ENCODE measurements at places on chromosomes 6 and 20.

DNA sequence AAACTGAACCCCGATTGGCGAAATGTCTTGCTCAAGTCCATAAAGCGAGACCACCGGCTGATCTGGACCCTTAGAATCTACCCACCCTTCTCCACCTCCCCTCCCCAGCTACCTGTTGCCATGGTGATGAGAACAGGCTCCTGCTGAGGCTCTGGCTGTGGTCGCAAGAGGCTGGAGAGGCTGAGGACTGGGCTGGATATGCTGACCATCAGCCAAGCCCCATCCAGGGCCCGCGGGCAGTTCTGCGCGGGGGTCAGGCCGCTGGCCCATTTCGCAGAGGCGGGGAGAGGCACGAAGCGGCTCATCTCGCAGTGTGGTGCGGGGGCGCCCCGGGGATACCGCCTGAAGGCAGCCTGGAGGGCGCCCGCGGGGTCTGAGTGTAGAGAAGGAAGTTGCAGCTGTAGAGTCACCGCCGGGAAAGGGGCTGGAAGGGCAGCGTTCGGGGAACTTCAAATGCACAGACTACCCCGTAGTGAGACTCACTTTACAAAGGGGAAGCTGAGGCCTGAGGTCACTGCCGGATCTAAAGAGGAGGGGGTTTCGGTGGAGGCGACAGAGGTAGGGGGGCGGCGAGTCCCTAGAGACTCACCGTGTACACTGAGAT, 671 bp downstream of the TAPBP start:
- DNase-seq: peak; percentile 42

DNA sequence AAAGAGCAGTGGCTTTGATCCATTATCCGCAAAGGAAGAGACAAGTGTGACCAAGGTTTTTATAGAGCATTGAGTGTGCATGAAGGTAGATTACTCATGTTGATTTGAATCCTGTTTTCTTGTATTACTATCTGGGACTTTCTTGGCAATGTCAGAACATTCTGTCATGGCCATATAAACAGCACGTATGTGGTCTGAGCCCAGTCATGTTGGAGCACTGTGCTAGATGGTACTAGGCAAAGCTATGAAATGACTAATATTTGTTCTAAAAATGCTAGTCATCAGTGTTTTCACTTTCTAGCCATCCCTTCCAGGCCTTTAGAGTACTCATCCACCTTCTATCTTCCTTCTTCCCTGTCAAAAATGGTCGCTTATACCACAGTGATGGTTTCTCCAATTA, 278.6 kb upstream of the FLRT3 start:
- no peak for DNase-seq

DNA sequence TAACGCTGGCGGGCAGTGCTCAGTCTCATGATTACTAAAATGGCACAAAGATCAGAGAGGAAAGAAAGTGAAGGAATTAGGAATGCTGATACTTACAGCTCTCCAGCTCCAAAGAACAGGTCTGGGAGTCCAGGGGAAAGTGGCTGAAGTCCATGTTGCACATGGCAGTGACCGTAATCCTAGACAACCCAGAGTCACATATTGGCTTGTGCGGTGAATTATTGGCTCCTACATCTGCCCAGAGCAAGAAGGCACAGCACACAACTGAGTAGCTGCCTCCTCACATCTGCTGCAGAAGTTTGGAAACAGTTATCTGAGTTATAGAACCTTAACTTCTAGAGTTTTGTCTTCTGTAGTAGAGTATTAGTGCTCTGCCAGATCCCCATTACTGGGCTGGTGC, 47.2 kb downstream of the GABRR2 start:
- DNase-seq: no peak

DNA sequence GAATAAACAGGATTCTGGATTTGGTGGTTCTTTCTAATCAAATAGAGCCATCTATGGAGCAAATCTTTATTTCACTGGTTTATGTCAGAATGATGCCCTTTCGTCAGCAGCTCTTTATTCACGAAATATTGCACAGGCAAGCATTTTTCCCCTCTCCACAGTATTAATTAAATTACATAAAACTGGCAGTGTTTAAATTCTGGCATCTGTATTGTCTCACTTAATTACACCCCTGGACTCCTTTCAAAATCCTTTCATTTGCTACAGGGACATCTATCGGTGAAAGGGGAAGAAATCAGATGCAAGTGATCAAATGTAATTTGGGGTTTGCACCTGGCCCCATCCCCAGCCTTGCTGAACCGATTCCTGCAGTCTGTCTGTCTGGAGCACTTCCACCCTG, 801.9 kb downstream of the QKI start:
- DNase-seq: peak; percentile 53

Data from COR-L47 (cell line).